Nucleus accumbens (tissue), 56 donors: ENCODE measurements at places on chromosomes 16 and 17.
A peak's percentile ranks its signal among the peaks of the same experiment; 100 is the strongest.

GRCh38 chr16:5922686-5923085, 825.1 kb upstream of the EEF2KMT start:
- no peak for DNase-seq

- DNase-seq: peak; percentile 34
Observed at GRCh38 chr16:82344157-82344556, 174.1 kb upstream of the MPHOSPH6 start.

GRCh38 chr17:39848600-39848999, 15.5 kb downstream of the IKZF3 start:
- DNase-seq: no peak

DNA sequence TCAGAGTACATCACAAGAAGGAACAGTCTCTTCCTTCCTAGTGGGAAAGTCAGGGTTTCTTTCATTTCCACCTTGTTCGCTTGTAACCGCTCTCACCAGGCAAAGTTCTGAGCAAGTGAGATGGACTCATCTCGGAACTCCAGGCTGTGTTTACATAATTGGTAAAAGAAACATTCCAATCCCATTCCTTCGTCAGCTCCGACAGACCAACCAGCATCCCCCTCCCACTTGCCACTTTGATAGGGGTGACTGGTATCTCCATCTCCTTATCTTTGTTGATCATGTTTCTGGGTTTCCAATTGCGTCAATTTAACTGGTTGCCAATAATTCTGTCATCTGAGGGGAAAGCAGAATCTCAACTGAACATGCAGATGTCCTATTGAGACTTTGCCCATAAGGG, 36.8 kb upstream of the LYRM9 start:
- no peak for DNase-seq
